B cell (primary cell): ENCODE measurements at places on chromosomes 11 and 22. TPM values are rescaled to one million over a fixed set of nuclear protein-coding genes. Genes with fewer than 3 reads are reported as not detected.

DNA sequence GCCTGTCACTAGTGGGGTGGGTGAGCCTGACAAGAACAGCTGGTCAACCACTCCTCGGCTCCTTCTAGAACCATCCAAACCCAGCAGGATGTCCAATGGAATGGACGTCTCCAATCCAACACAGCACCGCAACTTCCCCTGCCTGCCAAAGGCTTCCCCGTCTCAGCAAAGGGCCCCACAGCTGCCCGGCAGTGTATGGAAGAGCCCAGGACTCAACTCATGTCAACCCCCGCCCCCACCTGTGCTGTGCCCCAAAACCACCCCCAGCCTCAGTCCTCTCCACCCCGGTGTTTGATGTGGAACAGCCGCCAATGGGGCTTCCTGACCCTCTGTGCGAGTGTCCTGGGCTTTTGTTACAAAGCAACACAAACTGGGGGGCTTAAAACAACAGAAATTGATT lies 223.8 kb downstream of the CTTN start:
- DNase-seq: no peak

DNA sequence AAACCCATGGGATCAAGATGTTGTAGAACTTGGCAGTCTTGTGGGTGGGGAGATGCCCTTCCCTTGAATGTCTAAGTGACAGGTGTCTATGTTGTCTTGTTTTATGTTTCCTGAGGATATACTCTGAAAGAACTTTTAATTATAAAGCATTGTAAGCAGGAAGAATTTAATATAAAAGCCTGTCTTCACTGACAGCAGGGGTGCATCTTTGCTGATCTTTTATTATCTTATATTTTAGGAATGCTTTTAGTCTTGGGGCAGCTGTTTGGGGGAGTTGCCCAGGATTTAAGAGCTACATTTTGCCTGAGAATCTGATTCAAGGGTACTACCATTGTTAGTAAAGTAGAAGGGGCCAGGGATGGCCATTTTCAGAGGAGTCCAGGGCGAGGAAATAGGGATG lies 43.4 kb downstream of the IRAG1 start:
- no peak for DNase-seq

DNA sequence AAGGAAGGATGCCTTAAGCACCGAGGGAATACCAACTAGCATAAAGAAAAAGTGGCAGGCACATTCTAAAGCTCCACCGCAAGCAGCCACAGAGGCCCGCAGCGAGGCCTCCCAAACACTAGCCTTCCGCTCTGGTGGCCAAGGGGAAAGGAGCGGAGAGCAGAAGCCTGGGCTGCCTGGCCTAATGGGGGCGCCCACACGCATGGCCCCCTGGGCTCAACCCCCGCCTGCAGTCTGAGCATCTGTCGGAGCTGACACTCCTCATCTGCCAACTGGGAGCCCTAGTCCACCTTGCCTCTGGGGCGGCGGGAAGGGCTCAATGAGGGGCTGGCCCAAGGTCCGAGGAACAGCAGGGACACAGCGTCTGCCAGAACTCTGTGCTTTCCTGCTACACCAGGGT lies 50.1 kb upstream of the WNT11 start:
- no peak for DNase-seq

DNA sequence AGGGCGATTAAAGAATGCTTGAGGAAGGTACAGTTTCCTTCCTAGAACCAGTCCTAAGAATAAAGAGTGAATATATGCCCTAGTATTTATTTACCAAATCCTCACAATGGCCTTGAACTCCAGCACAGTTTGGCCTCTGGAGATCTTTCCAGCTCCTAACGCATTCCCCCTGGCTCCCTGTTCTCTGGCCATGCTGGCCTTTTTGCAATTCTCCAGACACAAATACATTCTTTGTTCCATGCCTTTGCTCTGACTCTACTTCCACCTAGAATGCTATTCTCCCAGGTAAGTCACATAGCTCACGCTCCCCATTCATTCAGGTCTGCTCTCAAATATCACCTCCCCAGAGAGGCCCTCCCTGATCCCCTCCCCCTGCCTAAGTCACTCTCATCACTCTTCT lies 3.7 kb upstream of the DGKZ start:
- no peak for DNase-seq

DNA sequence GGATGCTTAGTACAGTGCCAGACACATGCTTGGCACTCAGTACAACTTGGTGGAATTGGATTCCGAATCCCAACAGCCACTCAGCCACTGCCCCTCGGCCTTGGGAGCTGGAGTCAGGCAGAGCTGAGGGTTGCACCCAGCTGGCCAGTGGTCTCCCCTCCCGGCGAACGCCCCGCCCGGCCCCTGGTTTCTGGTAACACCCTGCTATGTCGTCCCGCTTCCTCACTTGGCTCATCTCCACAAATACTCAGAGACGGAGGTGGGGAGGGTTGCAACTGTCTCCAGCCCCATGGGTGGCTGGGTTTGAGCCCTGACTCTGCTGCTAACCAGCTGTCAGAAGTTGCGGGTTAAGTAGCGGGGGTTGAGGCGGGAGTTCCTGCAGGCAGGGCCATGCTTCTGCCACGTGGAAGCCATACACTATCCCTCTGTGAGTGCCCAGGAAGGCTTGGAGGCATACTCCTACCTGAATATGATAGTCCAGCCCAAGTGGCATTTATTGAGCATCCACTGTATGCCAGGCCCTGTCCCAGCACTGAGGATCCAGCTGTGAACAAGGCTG lies 67.1 kb downstream of the GRIK4 start:
- DNase-seq: no peak

GRCh38 chr11:65899356-65900124 lies 648 bp downstream of the FOSL1 start:
- peak; percentile 56 for DNase-seq

DNA sequence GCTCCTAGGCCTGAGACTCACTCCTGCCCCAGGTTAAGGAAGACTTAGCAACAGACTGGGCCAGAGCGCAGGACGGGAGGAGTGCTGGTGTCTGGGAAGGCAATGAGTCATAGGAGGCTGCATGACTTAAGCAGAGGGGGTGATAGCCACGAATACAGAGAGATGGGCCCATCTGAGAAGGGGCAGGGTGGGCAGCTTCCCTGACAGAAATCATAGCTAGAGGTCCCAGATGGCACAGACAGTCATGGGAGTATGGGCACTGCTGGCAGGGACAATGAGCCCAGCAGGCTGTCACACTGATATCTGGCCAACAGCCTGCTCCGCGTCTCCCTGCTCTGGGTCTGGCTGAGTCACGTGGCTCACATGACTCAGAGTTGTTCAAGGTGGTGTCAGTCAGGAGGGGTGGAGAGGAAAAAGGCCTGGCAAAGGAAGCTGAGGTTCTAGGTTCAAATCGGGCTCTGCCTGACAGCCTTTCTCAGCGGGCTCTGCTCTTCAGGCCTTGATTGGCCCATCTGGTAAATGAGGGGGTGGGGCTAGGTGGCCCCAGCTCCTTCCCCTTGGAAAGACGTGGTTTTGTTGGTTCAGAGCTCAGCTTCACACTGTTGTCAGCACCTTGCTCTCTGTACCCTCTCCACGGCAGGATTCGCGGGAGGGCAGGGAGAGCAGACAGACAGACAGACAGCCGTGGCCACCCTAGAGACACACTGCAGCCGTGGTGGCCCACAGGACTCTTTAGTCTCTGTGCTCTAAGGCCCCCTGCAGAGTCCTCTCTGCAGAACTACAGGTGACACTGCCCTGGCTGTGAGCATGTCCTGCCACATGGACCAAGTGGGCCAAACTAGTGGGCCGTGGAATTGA lies 47.8 kb downstream of the DBX1 start:
- DNase-seq: no peak

DNA sequence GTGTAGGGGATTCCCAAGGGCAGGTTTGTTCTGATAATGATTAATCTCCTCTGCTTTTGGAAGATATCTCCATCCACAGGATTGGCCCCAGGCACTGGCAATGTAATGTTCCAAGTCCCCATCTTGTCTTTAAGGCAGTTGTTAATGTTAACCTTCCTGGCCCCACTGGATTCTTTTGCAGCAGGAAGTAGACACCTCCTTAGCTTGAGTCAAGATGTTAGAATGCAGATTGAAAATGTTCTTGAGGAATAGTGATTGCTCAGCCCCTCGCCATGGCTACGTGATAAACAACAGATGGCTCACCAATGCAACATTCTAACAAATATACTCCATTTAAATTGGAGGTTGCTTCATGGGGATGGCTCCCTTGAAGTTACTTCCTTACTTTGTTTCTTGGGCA lies 7.3 kb downstream of the HEPHL1 start:
- DNase-seq: no peak

DNA sequence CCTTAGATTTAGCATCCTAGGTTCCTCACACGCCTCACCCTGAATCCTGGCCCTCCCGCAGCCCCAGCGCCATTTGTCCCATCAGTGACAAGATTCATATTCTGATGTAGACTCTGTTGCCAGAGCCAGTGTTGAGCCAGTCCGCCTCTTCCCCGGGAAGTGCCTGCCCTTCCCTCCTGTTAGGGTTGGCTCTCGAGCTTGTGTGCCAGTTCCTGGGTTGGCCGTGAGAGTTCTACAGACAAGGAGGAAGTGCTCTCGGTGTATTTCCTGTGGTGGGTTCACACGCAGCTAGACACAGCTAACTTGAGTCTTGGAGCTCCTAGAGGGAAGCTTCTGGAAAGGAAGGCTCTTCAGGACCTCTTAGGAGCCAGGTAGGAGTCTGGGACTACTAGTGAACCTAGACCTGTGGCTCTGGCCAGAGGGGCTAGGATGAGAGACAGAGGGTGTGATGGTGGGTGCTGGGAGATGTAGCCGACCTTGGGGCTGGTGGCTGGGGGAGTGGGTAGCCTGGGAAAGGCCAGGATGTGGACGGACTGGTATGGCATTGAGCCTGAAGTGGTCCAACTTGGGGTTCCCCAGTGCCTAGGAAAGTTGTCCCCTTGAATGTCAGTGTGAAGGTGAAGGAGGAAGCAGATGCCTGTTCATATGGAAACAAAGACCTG lies at the start of gene IL18BP:
Gene IL18BP, plus strand, starts transcription at position 261 of the 662 bp plus-strand sequence. CDS start 1,076 bp downstream, outside the sequence.
- peak; percentile 64 for DNase-seq

GRCh38 chr11:73411031-73411430 lies 34.8 kb downstream of the RELT start:
- no peak for DNase-seq

GRCh38 chr11:86386746-86387145 lies 12.1 kb downstream of the CCDC81 start:
- DNase-seq: no peak

DNA sequence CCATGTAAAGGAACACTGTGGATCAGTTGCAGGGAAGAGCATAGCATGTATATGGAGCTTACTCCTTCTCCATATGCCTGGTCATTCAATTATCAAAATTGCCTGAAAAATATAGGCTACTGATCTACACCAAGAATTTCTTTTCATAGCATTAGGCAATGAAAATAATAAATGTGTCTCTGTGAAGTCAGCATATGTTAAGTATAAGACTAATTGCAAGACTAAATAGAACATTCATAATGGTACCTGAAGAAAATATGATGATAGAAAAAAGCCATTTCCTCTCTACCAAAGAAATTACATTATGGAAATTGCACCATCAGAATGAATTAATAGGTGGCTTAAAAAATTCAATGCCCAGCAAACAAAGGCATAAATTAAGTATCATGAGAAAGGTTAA lies 584.7 kb downstream of the NELL1 start:
- DNase-seq: no peak

DNA sequence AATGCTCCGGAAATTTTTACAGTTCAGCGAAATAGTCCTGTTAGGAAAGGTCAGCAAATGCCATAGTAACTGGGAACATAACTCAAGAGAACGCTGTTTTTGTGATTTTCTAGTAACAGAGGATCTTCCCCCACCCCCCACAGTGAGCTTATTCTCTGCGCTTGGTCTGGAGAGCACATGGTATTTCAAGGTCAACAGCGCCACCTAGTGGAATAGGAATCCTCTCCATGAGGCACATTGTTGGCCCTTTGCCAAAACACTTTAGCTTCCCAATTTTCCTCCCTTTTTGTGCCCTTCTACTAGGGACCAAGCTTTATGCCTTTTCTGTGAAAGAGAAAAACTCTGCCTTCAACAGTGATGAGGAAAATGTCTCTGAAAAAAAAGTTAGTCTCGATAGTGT lies 13.2 kb upstream of the OR4C12 start:
- peak; percentile 20 for DNase-seq

PATZ1 gene
- 47.0 and 47.4 TPM in 2 replicates for total RNA-seq

OR51B5 gene
- total RNA-seq: 0.66 and 0.67 TPM in 2 replicates

SRPRA gene
- total RNA-seq: 129 and 136 TPM in 2 replicates

CCDC86 gene
- total RNA-seq: 9.5 and 10.5 TPM in 2 replicates

ZC3H12C gene
- total RNA-seq: 0.10 and 0.15 TPM in 2 replicates

VPREB1 gene
- total RNA-seq: not detected in 2 replicates

LDHAL6A gene
- total RNA-seq: 0.27 TPM in 1 of 2 replicates, not detected in the other

MYEOV gene
- not detected in 2 replicates for total RNA-seq

QSER1 gene
- total RNA-seq: 23.1 and 24.6 TPM in 2 replicates

BRSK2 gene
- 0.79 and 1.5 TPM in 2 replicates for total RNA-seq

CRYBA4 gene
- total RNA-seq: not detected in 2 replicates
